ENCODE measurements at places on chromosomes 7 and 10.

- no peak for DNase-seq
Observed at GRCh38 chr10:89651916-89652573, 7.0 kb upstream of the PANK1 start.

- no peak for DNase-seq
Observed at GRCh38 chr7:143456992-143457793, 13.9 kb downstream of the TAS2R60 start.

DNA sequence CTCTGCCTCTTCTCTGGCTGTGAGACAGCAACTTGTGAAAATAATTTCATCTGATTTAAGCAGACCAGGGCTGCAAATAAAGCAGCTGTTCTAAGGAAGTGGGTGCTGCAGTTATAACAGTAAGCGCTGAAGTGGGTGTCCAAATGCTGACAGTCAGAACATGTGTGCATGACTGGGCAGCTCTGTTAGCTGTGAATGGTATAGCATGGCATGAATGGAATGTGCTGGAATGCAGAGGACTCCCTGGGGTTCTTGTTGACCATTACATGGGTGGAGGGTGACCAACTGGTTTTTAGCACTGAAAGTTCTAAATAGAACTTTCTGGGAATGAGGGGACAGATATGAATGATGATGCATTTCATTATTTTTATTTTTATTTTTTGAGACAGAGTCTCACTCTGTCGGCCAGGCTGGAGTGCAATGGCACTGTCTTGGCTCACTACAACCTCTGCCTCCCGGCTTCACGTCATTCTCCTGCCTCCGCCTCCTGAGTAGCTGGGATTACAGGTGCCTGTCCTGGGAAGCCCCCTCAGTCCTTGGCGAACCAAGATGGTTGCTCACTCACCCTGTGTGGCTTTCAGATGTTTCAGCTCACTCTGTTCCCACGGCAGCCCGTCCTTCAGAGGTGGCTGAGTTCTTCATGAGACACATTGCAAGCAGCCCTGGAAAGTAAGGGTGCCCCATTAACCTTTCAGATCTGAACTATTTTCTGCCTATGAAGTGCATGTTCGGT is 319.8 kb upstream of the PHYHIPL start:
- no peak for DNase-seq

- no peak for DNase-seq
Observed at GRCh38 chr7:135736586-135737305, 8.8 kb upstream of the SLC13A4 start.

DNA sequence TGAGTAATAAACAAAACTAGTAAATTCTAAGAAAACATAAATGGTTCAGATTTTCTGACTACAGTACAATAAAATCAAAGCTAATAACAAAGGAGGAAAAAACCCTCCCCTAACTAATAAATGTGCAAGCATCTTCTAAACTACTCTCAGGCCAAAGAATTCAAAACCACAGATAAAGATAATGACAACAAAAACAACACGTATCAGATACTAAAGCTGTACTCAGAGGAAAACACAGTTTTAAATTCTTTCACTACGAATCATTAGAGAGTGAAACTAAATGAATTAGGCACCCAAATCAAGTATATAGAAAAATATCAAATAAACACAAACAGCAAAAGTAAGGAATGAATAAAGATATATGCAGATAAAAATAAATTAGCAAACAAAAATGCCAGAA is 200.9 kb downstream of the TEX36 start:
- DNase-seq, result no peak

All from NCI-H1694 (cell line).